ENCODE measurements at places on chromosomes 2 and 18.

- peak; percentile 59 for DNase-seq
Observed at GRCh38 chr2:233385489-233386044, 31.3 kb downstream of the DGKD start.

GRCh38 chr2:66495788-66496640, 61.1 kb downstream of the MEIS1 start:
- DNase-seq: no peak

DNA sequence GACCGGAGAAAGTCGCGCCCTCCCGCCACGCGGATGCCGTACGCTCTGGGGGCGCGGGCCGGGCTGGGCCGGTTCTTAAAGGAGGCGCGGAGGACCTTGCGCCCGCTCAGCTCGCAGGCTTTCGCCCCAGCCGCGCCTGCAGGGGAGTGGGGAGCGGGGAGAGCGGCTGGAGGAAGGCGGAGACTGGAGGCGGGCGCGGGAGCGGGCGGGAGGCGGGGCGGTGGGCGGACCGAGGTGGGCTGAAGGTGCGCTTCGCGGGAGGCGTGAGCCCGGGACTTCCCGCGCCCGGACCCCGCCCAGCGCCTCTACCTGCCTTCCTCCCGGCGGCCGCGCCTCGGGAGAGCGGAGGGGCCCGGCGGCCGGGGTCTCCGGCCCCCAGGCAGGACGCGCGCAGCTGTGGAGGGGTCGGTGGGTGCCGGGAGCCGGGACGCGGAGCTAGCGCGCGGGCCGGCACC, at the start of gene ADRA2B:
ADRA2B (minus strand) TSS at position 148 of the 455 bp plus-strand sequence. CDS start 422 bp downstream, outside the sequence.
- peak; percentile 77 for DNase-seq

GRCh38 chr2:187434342-187434785, 13.7 kb downstream of the CALCRL start:
- no peak for DNase-seq

DNA sequence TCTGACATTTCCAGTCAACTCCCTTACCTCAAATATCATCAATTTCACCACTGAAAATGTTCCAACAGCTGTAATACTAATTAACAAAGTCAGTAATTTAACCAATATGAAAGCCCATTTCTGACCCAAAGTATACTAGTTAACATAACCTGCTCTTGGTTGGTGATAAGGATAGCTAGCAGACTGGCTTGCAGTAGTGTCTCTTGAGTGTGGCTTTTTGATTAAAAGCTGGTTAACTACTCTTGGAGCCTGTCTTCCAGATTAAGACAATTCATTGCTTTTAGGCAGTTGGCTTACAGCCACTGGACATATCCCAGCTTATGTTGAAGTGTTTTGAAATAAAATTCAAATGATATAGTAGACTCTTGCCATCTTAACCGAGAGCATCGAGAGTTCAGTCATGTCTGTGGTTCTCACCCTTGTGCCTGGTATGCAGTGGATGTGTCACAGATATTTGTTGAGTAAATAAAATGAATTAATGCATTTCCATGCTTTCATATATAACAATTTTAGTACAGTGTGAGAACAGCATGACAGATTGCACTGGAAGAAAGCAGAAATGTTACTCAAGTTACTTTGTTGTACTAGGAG, 158.1 kb downstream of the TANC1 start:
- no peak for DNase-seq

DNA sequence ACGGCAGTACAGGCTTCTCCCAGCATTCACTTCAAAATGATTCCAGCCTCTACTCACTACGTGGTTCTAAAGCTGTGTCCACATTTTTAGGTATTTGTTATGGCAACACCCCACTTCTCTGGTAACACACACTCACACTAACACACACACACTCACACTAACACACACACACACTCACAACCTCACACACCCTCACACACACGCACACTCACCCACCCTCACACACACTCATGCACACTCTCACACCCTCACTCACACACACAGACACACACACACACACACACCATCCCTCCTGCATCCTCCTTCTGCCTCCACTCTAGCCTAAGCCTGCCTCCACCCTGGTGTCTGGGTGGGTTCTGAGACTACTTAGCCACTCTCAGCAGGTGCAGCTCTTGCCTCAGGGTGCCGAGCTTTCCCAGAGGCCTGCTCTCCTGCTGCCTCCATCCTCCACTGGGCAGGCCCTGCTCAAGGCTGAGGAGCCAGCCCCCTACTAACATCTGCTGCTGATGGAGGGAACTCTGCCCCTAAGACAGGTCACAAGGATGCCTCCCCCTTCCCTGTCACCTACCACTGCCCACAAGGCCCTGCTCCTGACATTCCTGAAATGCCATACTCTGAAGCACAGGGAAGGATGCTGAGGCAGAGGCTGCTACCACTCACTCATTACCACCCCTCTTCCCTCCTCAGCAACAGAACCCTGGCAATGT, 63.9 kb downstream of the NCAPH start:
- no peak for DNase-seq

DNA sequence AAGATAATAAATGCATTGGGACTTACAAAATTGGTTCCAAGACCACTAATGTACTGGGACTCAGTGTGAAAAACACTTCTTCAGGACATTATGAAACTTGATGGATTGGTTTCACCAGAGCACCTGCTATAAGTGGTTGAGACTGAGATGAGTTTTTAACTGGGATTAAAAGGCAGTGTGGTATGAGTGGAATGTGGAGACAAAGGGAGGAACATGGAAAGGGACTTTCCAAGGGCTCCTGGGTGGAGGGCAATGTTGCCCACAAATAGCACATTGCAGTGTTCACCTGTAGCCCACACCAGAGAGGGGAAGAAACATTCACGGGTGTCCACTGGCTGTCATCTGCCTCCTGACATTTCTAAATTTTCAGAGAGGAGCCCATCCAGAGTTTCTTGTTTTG, 253.3 kb upstream of the TANK start:
- DNase-seq: no peak

GRCh38 chr2:170361090-170361936, 183.4 kb downstream of the MYO3B start:
- peak; percentile 49 for DNase-seq

- DNase-seq: no peak
Observed at GRCh38 chr2:142965443-142965842, 88.0 kb downstream of the KYNU start.

DNA sequence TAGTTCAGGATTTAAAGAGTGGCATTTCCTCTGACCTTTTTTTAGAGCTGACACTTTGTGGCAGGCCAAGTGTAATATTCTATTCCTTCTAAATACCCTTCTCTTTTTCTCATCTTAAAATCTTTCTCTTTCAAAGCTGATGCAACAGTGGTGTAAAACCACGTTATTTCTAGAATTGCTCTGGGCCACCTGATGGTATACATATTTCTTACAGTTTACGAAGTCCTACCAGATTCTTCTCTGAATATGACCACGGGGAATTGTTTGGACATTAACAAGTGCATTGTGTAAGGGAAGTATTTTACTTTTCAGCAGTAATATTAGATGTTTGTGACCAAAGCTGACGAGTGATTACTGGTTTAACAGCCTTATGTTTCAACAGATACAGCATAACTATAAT, 109.9 kb downstream of the PTPRM start:
- no peak for DNase-seq

DNA sequence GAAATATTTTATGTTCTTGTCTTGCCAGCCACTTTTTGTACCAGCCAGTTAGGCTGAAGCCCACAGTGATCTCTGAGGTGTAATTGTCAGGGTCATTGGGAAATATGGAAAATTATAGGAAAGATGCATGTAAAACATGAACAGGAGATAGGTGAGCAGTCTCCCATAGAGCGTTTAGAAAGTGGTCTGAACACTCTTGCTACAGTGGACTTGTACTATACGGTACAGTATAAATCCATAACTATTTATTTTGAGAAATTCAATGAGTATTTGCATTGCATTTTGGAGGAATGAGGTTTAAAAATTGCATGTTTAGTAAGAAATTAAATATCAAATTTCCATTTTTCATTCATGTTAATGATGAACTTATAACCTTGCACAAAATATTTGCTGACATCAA, 20.8 kb upstream of the MAP4K4 start:
- no peak for DNase-seq

DNA sequence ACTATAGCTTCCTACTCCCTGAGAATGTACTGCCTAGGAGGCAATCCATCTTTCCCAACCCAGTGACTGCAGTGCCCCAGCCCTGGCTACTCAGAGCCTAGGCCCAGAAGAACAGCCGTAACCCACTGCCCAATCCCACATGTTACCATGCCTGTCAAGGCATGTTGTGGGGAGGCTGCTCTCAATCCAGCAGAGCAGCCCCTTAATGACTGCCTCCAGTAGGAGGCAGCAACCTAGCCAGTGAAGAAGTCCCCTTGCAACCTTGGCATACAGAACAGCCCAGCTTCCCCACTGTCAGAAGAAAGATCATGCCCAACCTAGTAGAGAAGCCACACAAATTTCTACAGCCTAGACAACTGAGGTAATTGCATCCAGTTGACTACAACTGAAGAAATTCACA, 44.2 kb upstream of the CDH7 start:
- no peak for DNase-seq

DNA sequence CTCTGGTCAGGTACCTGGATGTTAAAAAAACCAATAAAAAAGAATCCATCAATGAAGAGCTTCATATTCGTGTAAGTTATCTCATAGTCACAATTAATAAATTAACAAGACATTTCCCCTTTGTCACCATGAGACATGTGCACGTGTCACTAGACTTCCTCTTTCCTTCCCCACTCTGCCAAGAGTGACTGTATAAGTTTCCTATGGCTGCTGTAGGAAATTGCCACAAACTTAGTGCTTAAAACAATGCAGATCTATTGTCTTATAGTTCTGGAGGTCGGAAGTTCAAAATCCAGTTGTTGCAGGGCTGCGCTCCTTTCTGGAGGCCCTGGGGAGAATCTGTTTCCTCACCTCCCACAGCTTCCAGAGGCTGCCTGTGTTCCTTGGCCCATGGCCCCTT, 35.8 kb downstream of the SLC9A4 start:
- no peak for DNase-seq

DNA sequence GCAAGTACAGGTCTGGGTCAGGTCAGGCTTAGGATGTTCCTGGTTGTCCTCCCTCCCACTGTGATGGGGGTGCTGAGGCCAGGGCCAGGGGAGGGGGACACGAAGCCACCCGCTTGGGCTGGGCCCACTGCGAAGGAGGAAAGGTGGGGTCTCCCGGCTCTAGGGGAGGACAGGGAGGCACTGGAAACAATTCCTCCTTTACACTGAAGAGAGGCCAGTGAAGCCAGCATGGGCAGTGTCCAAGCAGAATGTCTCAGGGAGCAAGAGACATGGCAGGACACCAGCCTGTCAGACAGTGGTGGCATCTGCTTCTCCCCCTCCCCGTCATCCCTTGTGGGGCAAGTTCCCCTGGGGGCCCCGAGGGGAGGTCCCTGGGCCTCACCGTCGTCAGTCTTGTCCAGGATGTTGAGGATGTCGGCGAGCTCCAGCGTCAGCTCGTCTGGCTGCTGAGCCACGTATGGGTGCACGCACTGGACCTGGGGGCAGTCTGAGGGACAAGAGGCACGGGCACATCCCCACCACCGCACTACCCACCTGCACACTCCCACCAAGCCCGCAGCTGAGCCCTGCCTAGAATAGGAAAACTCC, 10.8 kb downstream of the SNORC start:
- DNase-seq: no peak

DNA sequence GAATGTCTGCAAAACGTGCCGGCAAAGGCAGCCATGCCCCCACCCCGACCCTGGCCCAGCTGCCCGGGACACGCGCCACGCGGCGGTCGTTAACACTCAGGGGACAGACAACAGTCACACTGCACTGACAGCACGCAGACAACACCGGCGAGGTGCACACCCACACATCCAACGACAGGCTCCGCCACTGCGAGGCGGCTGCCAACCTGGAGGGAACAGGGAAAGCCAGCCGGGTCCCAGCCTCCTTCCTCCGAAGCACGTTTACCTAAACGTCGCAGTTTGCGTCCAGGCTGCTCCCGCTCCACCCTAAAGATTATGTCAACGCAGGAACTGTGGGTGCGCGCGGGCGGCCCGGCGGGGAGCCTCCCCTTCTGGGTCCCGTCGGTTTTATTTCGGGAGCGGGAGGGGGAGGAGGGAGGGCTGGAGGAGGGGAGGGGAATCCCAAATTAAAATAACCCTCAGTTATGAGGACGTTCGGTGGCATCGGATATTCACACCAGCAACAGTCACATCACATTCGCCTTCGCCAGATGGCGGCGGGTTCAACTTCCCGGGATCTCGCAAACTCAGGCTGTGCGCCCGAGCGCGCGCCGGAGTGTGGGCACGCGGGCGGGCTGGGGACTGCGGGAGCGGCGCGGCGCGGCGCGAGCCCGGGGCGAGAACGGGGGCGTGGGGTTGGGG, 644 bp downstream of the PTGR3 start:
- peak; percentile 36 for DNase-seq

GRCh38 chr2:120632796-120633646, 102.6 kb upstream of the GLI2 start:
- no peak for DNase-seq

DNA sequence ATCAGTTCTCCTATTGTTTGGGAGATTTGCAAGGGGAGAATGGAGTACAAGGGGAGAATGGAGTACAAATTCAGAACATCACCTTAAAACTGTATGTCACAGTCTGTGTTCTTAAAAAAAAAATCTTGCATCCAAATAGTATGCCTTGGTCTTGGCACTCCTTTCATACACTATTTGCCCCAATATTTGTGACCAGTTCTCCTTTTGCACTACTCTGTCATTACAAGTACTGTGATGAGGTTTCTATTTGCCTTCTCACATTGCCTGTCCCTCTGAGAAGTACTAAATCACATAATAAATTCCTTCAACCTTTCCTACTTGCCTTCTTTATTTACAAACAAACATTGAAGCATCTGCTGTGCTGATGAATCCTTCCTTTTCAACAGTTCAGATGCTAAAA, 36.0 kb upstream of the NCK2 start:
- no peak for DNase-seq

DNA sequence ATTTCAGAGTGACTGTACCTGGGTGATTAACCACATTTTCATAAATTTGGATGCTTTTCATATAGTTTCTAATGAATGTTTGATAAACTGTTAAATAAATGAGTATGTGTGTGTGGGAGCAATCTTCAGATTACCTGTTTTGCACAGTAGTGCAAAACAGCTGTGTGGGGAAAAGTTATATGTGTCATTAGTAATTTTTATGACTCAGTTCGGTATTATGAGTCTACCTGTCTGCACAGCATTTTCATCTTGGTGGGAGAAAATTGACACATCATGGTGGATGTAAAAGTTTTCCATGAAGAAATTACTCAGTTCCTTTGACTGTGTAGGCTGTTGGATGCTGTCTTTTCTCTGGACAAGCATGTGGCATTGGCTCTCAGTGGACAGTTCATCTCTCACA, 43.8 kb downstream of the LTBP1 start:
- DNase-seq: no peak

- no peak for DNase-seq
Observed at GRCh38 chr2:33521791-33522281, 45.4 kb downstream of the RASGRP3 start.

GRCh38 chr2:46847726-46848412, 67.7 kb downstream of the MCFD2 start:
- no peak for DNase-seq

DNA sequence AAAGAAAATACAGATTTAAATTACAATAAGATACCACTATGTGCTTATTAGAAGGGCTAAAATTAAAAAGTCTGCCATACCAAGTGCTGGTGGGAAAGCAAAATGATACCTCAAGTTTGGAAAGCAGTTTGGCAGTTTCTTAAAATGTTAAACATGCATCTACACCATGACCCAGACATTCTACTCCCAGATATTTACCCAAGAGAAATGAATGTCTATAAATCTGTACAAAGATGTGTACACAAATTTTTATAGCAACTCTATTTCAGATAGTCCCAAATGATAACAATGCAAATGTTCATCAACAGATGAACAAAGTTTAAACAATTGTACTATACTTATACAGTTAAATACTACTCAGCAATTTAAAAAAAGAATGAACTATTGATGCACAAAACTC, 7.1 kb upstream of the DSG4 start:
- DNase-seq: no peak

GRCh38 chr2:48233005-48233404, 296.9 kb upstream of the STON1 start:
- no peak for DNase-seq
